ENCODE measurements at places on chromosomes 11 and 22. TPM values are rescaled to one million over a fixed set of nuclear protein-coding genes. Genes with fewer than 3 reads are reported as not detected.
A peak's percentile ranks its signal among the peaks of the same experiment; 100 is the strongest.

DNA sequence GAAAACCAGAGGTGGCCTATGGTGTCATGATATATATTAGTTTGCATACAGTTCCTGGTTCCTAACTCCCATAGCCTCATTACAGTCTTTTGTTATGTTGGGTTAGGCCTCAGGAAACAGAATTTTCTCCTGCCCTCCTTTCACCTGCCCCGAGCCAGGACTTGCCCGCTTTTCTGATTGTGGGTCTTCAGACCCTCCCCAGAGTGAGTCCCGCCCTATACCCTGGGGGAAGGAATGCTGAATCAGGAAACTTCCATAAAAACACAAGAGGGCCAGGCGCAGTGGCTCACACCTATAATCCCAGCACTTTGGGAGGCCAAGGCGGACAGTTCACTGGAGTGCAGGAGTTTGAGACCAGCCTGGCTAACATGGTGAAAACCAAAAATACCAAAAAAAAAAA is 70.9 kb downstream of the SLC35F2 start:
- no peak for DNase-seq

The GAS2 gene
- total RNA-seq, result 0.51 TPM

The OR2AG2 gene
- total RNA-seq, result 0.25 TPM

DNA sequence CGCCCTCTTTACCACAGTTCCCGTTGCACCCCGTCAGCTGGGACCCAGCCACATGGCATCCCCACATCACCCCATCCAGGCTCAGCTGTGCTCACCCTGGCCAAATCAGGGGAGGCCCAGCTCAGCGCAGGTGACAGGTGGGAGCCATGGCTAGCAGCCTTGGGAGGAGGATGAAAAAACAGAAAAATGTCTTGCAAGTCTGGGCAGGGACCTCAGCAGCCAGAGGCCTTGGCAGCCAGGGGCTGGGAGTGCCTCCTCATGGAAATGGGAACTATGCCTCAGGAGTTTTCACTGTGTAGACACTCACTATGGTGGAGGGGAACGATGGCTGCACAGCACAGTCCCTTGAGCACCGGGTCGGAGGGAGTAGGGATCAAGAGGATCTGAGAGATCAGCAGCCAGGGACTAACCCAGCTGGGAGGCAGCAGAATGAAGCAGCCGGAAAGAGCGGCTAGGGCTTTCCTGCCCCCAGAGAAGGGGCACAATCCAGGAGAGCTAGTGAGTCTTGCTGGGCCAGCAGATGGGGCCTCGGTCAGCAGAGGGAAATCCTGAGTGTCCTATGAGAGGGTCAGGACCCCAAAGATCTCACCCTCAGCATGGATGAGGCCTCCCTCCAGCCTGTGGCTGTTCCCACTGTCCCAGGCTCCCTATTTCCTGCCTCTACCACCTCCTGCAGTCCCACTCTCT is 6.2 kb upstream of the FTH1 start:
- no peak for DNase-seq

DNA sequence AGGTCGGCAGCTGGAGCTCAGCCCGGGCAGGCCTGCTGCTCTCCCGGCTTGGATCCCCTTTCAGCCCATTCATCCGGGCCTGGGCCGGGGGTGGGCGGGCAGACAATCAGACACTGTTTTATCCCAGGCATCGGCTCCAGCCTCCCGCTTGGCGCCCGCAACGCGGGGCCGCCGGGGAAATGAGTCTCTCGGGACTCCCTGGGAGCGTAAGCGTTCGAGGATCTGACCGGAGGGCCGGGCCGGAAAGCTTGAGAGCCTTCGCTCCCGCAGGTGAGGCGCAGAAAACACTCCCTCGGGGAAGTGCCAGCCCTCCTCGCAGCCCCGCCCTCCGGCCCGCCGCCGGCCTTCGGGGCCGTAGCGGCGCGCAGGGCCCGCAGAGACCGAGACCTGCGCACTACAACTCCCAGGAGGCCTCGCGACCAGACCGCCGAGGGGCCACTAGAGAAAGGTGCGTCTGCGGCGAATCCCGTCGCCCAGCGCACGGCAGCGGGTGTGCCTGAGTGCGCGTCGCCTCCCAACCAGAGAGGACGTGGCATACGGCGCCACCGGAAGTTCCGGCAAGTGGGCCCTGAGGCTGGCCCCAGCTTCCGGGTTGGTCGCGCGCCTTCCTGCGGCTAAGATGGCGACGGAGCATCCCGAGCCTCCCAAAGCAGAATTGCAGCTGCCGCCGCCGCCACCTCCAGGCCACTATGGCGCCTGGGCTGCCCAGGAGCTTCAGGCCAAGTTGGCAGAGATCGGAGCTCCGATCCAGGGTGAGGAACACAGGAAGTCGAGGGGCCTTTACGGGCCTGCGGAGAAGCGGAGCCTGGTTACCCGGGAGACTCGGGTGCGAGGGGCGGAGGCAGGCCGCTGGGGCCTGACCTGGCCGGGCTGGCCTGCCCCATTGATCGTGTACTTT is at the start of gene SF3B2:
Gene SF3B2, plus strand, starts transcription at position 599 of the 898 bp plus-strand sequence. Its CDS starts 21 bp downstream, at position 620.
- peak; percentile 98 for DNase-seq

The LRRC74B gene
- not detected for total RNA-seq

The SH3BP1 gene
- 2.4 TPM for total RNA-seq

DNA sequence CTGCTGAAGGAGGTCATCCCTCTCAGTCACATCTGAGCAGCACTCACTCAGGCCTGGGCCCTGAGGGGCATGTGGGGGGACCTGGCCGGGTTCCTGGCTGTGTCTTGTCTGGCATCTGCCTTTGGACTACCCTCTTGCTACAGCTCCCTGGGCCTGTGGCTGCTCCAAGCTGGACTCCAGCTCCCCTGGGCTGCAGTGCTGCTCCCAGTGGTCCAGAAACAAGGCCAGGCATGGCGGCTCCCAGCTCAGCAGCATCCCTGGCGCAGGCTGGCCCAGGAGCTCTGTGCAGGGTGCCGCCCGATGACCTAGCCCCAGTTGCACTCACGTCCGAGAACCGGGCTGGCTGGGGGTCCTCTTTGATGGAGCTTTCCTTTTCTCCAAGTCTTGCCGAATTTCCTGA is 5.3 kb downstream of the CDPF1 start:
- no peak for DNase-seq

DNA sequence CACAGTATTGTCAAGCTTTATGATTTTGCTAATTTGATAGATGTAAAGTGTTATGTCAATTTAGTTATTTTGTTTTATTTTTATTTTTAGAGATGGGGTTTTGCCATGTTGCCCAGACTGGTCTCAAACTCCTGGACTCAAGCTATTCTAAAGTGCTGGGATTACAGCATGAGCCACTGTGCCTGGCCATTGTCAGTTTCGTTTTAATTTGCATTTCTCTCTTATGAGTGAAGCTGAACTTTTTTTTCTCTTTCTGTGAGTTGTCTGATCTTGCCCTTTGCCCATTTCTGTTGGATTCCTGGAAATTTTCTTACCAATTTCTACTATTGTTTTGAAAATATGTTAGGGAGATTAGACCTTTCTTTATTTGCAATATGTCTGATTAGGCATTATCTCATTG is 15.5 kb downstream of the NEU3 start:
- DNase-seq, result no peak

- DNase-seq, result no peak
Observed at GRCh38 chr11:57160665-57161064, 21.1 kb upstream of the LRRC55 start.

- DNase-seq, result no peak
Observed at GRCh38 chr11:80338231-80338630, 897.4 kb upstream of the TENM4 start.

The GRM5 gene
- not detected for total RNA-seq

GRCh38 chr22:50208430-50208938 is 7.7 kb downstream of the SELENOO start:
- no peak for DNase-seq

DNA sequence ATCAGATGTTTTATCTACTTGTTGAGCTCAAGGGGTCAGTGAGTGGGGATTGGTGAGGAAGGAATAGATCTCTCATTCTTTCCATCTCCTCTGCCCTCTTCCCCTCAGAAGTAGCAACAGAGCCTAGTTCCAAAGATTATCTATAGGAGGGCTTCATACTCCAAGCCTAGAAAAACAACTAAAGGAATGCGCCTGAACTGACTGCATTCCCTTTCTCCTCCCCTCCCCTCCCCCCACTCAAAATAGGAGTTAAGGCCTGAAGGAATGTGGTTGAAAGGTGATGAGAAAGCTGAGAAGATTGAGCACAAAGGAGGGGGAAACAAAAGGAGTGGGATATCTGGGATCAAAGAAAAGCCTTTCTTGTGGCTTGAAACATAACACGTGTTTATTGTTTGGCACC is 10.5 kb downstream of the EMSY start:
- DNase-seq, result no peak
